AML-193 (cell line): ENCODE measurements at places on chromosomes 5 and 9.

DNA sequence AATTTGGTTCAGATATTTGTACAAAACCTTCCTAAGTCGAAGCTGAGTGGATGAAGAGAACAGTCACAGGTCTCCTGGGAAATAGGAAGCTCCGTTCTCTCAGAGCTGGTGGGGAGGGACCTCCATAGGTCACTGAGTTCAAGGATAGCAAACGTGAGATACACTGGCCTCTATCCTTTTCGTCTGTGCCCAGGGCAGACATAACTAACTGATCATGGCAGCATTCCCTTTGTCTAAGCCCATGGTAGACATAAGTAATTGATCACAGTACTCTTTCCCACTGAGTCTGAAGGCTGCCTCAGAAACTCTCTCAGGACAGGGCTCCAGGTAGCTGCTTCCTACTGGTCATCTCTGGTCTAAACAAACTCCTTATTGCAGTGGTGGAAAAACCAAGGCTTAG is 12.3 kb upstream of the CORO2A start:
- DNase-seq = no peak

DNA sequence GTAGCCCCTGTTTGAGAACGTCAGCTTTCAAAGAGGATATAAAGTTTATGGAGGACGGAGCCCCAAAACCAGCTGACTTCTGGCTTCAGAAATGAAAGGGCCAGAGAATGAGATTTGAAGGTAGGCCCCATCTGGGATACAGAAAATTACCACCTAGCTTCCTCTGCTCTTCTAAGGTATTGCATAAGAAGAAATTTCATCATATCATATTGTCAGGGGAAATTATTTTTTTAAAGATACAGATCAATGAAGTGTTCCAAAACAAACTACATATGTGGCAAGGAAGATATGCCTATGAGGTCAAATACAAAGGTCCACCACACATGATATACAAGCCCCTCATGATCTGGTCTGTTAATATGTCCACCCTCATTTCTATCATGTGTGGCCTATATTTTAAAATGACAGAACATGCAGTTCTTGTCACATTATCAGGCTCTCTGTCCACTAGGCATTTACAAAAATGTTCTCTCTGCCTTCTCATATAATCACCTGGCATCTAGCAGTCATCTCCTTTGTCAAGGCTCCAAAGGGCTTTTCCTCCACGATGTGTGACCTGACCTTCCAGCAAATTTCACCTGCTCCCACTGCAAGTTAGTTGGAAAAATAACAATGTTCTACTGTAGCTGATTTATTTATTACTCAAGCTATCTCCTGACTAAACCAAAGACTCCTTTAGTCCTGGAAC is 83.1 kb downstream of the DPYSL3 start:
- DNase-seq = peak; percentile 22

GRCh38 chr5:76590027-76590426 is 33.2 kb downstream of the F2RL2 start:
- DNase-seq = no peak

DNA sequence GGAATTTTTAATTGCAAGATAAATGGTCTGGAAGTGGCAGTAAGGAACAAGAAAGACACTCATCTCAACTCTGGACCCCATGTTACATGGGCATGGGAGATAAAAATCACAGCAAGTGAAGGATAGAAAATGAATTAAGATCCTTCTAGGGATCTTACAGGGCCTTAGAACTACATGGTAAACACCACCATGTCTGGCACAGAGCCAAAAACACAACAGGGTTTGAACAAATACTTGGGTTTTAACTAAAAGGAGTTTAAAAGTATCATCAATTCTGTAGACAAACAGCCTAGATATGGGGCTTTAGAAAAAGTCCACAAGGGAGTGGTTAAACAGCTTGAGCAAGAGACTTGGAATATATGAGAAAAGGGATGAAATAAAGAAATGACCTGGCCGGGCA is 366.4 kb downstream of the ARL15 start:
- DNase-seq = no peak

DNA sequence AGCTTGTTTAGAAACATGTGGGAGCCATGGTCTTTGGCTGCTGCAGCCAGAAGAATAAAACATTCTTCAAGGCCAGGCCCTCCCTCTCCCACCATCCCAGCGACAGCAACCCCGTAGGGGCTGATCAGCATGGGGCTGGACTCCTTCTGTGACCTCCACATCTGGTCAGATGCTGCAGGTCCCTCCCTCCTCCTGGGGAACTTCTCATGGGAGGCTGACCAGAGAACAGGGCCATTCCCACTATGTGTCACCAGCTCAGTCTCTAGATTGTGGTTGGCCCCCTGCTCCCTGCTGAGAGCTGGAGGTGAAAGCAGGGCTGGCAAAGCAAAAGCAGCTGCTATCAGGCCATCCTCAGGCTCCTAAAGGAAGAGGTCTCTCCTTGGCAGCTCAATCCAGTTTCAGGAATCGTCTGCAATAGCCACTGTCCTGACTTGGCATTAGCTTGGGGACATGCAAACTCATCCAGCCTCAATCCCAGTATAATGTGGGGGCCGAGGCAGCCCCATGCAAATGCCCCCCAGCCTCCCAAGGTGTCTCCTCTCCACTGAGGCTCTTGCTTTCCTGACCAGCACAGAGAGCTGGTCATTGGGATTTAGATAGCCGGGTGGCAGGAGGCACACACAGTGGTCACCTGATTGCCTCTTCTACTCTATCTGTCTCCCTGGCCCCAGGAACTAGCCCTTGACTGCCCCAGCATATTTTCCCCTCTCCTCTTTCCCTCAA is 81.5 kb downstream of the NRG2 start:
- no peak for DNase-seq

- DNase-seq = no peak
Observed at GRCh38 chr5:99317136-99317535, 388.3 kb upstream of the CHD1 start.

DNA sequence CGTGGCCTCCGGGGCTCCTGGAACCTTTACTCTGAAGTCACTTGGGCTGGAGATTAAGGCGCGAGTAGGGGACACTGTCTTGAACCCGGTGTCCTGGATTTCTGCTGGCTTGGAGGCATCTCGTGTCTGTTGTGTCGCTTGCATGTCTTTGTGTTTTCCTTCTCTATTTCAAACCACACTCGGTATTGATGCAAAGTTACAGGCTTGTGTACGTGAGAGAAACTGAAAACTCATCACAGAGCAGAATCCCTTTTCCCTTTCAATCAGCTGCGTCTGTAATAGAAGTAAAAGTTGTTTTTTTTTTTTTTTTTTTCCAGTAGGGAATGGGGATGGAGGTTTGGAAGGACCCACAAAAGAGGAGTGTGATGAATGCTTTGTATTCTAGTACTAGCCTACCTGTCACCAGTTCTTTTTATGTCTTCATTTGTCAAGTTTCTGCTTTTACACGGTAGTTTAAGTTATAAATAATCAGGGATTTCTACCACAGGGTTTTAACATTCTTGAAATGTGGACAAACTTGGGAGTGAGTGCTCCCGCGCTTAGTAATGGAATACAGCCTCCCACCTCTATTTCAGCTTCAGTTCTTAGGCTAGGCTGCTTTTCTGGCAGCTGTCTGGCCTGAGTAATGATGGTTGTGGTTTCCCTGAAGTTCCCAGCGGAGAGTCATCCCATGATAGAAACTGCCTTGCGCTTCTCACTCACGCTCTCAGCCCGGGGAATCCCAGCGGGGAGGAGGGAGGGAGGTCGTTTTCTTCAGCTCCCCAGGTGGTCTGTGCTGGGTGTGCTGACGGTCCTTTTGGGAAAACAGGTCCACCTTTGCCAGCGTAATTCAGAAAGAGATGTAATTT is 763 bp downstream of the TJP2 start:
- no peak for DNase-seq

DNA sequence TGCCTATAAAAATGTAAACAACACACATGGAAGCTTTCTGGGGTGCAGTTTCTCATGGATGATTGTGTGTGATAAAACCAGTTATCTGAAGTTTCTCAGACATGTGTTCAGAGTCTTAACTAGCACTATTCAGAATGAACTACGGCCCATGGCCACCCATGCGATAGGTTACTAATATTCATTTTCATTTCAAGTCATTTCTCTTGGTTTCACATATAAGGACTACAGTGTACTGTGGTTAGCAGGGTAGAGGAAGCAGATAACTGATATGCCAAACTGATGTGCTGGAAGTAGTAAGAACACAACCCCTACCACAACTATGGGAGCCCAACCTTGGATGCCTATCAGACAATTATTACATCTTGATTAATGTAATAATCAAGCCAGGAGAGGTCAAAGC is 372.1 kb downstream of the DTWD2 start:
- DNase-seq = no peak

DNA sequence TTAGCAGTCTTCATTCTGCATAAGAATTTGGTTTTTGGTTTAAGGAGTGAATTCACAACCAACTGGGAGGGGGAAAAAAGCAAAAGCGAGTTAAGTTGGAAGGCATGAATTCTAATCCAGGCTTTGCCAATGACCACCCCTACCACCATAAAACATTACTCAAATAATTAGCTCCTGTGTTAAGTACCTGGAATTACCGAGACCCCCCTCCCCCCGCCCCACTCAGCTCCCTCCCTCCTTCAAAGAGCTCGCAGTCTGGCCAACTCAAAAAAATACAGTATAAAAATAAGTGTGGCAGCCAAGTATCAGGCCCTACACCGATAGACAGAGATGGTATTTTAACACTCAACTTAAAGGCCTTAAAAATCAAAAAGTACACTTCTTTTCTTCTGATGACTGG is 492 bp downstream of the ATG12 start:
- no peak for DNase-seq

- no peak for DNase-seq
Observed at GRCh38 chr5:60826653-60827052, 17.4 kb downstream of the ELOVL7 start.

GRCh38 chr5:91366551-91366950 is 16.6 kb downstream of the ARRDC3 start:
- no peak for DNase-seq

DNA sequence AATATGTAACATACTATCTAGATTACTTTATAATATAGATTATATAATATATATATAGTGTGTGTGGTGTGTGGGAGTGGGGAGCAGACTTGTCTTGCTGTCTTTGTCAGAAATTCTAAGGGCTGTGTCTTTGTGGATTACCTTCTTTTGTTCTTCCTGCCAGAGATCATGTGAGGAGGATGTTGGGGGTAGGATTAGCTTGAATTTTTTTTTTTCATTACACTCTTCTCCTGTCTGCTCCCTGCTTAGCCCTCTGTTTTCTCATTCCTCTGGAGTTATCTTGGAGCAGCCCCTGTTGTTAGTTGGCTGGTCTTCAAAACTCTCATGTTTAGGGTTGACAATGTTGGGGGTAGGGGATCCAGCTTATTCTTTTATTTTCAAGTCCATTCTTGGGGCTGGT is 21.0 kb upstream of the C9orf40 start:
- no peak for DNase-seq

DNA sequence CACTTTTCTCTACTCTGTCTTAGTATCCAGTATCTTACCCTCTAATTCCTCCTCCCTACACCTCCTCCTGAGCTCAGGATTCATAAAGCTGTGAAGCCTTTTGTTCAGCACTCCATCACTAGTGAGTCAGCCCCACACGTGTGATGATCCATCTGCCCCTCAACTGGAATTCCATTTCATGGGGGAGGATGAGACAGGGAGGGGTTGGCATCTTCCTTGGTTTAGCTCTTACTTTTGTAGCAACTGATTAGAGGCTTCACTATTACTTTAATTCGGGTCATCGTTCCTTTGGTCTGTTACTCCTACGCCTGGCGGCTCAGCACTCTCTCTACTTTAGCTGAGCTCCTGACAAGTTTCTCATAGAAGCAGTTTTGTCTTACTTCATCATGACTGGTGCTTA is 11.8 kb downstream of the BTNL8 start:
- DNase-seq = no peak

- no peak for DNase-seq
Observed at GRCh38 chr9:135413461-135413860, 66.1 kb upstream of the PPP1R26 start.

GRCh38 chr5:127333483-127333882 is 42.9 kb downstream of the MEGF10 start:
- no peak for DNase-seq

DNA sequence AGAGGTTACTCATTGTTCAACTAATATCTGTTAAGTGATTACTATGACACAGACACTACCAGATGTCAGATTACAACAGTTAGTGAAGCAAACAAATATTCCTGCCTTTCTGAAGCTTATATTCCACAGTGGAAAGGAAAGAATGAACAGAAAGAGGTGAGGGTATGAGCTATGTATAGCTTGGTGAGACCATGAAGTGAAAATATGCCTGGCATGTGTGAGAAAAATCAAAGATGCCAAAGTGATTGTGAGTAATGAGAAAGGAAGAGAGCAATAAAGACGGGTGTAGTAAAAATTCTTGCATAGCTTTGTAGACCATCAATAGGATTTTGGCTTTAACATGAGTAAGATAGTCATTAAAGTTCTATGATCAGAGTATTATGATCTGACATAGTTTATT is 734.5 kb upstream of the NUDT12 start:
- no peak for DNase-seq

GRCh38 chr9:94867842-94868312 is 141.4 kb downstream of the AOPEP start:
- DNase-seq = no peak

GRCh38 chr5:115758356-115758755 is 58.1 kb downstream of the CDO1 start:
- no peak for DNase-seq

DNA sequence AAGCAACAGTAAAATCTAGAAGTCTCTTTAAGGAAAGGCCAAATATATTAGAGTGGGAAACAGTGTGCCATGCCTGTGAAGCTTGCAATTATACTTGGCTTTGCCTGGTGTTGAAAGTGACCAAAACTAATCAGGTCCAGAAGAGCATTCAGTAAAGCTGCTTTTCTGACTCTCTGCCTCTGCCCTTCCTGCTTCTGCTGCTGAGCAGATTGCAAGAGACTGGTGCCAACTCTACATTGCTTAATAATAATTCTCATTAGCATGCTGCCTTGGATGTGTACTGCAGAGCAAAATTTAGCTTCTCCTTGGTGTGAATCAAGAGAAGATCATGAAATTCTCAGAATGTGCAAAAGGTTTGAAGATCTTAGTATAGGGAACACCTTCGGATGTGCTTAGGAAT is 120.4 kb upstream of the RFX3 start:
- DNase-seq = no peak
